ENCODE measurements at places on chromosomes 1 and 21.

- DNase-seq: no peak
These were observed 10.9 kb downstream of the VWA5B1 start for GRCh38 chr1:20301463-20302107.

DNA sequence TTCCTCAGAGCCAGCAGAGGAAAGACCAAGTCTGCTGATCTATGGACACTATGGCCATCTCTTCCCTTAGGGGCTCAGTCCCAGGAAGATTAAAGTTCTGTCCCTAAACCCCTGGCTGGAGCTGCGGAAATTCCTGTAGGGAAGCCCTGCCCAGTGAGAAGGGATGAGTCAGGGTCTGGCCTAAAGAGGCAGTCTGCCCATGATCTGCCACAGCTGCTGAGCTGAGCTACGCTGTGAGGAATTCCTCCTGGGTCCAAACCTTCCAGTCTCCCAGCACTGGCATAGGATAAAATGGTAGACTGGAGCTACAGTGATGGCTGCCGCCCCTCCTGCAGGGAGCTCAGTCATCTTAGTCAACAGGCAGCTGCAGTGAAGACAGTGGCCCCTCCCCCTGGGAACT is 213.7 kb downstream of the BRINP2 start:
- DNase-seq: no peak

DNA sequence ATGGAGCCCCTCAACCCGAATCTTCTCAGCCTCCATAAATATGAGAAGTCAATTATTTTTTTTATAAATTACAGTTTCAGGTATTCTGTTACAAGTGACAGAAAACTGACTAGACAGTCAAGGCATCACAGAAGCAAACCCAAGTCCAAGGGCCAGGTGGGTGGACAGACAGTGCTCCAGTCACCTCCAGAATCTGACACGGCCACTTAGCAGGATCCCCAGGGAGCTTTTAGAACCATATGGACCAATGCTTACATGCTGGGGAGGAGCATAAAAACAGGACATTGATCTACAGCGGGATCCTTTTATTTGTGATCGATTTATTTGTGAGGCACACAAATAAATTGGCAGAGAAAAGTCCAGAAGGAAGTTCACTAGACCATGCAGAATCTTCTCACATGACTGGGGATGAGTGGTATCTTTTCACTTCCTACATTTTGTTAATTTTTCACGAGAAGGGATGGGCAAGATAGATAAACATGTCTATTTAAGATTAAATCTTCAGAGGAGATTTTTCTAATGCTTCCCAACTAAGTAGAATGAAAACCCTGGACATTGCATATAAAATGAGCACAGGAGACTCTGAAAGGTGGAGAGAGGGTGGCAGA is 15.0 kb downstream of the ZNF496 start:
- no peak for DNase-seq

- peak; percentile 27 for DNase-seq
These were observed 300.8 kb downstream of the RRAGC start for GRCh38 chr1:38558500-38559445.

- no peak for DNase-seq
These were observed 93.6 kb upstream of the BCAR3 start for GRCh38 chr1:93775224-93775623.

- peak; percentile 41 for DNase-seq
These were observed 1.7 kb downstream of the H3-3A start for GRCh38 chr1:226063977-226064815.

DNA sequence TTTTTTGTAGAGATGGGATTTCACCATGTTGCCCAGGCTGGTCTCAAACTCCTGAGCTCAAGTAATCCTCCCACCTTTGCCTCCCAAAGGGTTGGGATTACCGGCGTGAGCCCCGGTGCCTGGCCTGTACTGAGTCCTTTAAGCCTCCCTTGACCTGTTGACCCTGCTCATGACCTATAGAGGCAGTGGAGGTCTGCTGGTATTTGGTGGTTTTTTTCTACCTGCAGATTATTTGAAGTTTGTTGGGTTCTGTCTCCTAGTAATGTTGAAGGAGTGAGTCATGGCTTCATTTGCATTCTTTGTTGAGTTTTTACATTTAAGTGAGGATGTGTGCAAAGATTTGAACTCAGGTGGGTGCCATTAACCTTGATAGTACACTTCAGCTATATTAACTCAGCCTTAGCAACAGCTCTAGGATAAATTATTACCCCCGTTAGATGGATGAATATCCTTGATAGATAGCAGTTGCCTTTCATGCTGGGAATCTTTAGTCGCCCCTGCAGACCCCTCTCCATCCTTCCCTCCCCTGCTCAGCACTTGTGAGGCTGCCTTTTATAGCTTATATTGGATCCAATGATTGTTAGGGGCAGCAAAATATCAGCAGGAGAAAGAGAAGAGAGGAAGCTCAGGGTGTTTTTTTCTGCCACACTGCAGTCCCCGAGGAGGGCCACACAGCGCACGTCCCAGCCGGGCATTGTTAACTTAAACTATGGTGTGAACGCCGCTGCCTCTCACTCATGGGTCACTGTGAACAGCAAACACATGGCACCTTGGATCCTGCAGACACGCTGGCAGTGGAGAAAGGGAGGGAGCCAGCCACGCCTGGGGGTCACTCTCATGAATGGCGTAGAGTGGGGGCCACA is 14.9 kb upstream of the NPPB start:
- DNase-seq: no peak

DNA sequence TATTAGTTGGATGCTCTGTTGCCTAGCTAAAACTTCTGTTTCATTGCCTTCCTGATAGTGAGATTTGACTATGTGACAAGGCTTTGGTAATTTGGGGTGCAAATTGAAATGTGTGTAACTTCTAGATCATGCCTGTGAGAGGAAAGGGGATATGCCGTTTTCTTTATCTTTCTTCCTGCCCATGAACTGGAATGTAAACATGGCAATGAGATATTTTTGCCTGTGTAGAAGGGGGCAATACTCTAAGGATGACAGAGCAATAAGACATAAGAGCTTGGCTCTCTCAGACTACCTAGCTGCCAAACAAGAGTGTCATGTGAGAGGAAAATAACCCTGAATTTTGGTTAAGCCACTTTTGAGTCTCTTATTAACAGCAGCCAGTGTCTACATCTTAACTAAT is 49.7 kb downstream of the RAP1A start:
- no peak for DNase-seq

DNA sequence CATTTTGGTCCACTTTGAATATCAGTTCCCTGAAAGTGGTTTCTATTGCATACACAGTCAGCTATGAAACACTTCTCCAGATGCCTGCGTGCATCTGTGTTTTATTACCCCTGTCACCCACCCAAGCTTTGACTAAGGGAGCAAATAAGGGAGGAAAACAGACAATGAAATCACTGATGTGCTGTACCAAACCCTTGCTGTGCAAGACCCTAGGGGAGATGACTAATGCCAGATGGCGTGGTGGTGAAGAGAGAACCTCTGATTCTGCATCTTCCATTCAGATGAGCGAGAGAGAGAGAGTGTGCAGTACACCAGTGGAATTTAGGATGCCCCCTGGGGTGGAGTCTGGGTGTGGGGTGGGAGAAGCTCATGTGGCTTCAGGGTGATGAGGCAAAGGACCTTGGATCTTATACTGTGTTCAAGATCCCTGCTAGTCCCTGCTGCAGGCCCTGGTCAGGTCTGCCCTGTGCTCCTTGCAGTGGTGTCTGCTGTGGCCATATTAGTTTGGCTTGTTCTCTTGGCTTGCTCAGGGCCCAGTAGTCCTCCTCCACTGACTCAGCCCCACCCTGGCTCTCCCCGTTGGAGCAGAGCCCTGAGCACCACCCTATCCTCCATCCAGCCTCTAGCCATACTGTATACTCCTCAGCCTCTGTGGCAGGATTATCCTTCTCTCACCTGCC is 18.5 kb downstream of the CLCA1 start:
- no peak for DNase-seq

DNA sequence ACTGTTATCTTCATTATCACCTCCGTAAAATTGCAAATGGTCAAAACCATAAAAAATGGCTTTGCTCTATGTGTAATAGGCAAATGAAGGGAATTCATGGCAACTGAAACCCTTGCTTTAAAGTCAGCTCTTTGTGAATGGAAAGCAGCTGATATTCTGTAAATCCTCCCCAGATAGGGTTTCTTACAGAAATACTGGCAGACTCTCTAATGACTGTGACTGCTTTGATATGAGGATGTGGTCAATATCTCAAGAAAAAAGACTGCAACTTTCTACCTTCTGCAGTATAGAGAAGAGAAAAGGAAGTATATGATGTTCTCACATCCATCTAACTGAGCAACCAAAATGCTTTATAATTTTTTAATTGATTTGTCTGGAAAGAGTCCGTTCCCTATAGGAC is 193.1 kb downstream of the ST6GALNAC3 start:
- DNase-seq: no peak

- DNase-seq: no peak
These were observed 144.7 kb upstream of the ADGRL4 start for GRCh38 chr1:79151006-79151796.

DNA sequence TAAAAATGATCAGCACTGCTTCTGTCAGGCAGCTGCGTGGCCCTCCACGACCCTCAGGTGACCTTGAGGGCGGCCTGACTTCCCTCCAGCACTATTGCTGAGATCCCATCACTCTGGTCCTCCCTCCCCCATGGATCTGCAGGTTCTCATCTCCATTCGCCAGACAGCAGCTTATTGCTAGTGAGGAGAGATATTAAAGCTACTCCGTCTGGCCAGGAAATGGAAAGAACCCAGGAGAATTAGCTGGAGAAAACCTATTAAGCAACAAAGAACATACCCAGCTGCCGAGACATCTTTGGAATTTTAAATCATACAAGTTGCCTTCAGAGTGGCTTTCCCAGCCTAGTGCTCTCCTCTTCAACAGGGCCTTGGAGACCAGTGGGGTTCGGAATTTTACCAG is 25.7 kb upstream of the KCNN3 start:
- no peak for DNase-seq

GRCh38 chr1:33696962-33697361 is 166.9 kb upstream of the HMGB4 start:
- DNase-seq: no peak

DNA sequence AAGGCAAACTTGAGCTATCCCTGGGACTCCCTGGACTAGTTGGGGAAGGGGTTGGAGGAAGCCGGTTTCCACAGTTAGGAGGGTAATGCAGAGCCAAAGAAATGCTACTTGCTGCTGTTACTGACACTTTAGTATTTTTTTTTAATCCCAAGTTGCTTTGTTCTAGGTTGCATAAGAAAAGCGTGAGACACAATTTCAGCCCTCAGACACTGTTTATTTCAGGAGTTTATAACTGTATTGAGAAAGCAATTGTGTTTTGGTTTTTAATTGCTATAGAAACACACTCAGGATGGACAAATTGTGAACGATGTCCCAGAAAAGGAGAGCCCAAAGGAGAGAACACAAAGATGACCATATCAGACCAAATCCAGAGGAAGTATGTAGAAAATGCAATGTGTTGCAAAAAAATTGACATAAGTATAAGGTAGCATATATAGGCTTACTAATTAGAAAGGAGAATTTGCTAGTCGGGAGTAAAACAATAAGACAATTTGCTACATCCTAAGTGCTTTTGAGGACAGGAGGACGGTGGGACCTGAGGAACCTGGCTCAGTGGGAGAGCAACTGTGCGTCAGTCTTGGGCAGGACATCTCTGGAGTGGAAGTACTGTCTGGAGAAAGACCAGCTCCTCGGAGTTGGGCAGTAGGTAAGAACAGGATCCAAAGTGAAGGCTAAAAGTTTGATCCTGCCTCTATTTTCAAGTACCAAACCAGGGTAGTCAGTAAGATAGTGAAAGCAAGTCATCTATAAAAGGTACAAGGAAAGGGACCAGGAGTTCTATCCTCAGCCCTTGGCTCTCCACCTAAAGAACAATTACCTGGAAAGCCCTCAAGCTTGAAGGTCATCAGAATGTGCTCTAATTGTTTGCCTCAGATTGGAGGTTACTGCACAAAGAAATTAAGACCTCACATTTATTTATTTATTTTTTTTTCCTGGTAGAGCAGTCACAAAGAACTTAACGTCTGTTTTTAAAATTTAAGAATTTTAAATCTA is 39.9 kb downstream of the DIPK1A start:
- no peak for DNase-seq

- DNase-seq: no peak
These were observed 121.1 kb downstream of the LACTBL1 start for GRCh38 chr1:22851517-22851916.

DNA sequence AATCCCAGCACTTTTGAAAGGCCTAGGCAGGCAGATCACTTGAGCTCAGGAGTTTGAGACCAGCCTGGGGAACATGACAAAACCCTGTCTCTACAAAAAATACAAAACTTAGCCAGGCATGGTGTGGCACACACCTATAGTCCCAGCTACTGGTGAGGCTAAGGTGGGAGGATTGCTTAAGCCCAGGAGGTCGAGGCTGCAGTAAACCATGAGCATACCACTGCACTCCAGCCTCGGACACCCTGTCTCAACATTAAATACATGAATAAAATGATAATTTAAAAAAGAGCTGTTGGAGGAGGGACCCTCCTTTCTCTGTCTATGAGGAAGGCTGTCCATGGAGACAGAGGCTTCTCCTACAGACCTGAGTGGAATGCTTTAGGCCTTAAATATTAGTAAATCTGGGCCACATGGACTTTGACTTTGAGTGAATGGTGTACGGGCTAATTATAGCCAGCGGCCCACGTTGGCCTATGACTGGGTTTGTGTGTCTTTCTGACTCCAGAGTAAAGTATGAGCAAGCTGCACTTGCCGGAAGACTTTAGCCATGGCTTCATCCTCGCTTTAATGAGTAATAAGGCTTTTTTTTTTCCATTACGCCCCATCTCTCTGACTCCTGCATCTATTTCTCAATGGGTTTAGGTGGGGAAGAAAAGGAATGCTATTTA is 21.3 kb downstream of the RAB3B start:
- DNase-seq: no peak

DNA sequence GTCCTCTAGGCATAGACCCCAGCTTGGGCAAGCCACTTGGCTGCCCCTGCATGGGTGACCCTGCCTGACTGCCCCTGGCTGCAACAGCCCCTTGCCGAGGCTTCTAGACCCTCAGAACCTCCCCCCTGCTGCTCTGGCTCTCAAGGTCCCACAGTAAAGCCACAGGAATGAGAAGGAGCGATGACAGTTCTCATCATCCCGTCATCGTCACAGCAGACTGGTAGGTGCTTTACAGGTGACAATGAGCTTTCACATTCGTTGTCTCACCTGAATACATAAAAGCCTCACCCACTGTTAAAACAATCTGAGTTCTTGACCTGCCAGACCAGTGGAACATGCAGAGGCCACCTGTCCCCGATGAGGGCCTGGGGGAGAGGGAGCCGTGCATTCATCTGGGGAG is 36.0 kb upstream of the GPR157 start:
- no peak for DNase-seq

- no peak for DNase-seq
These were observed 774.5 kb downstream of the USP25 start for GRCh38 chr21:16504281-16504680.

DNA sequence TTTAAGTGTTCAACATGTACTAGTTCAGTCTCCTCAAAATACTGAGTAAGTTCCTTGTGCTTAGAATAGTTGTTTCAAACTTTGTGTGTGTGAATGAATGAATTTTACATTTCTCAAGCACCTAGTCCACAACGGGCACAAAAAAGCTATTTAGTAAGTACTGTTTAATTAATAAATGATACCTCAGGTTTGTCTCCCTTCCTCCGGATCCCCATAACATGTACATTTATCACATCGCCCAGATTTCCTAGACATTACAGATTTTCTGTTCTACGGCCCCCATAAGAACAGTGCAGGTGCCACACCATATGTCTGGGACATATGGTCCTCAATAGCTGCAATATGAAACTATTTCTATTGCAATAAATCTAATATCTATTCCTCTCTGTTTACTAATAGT is 1.3 kb upstream of the TTF2 start:
- no peak for DNase-seq
